Upper lobe of left lung (tissue), 6 donors: ENCODE measurements at places on chromosomes 4 and X. TPM values are rescaled to one million over a fixed set of nuclear protein-coding genes. Genes with fewer than 3 reads are reported as not detected.

- H3K27me3 ChIP-seq, result peaks cover 27% of the 10 kb centered on the region
- H3K27ac ChIP-seq, result no peak overlapping the region
- no peak for DNase-seq
Measured at GRCh38 chr4:41865981-41866798, 69.0 kb upstream of the TMEM33 start.

DNA sequence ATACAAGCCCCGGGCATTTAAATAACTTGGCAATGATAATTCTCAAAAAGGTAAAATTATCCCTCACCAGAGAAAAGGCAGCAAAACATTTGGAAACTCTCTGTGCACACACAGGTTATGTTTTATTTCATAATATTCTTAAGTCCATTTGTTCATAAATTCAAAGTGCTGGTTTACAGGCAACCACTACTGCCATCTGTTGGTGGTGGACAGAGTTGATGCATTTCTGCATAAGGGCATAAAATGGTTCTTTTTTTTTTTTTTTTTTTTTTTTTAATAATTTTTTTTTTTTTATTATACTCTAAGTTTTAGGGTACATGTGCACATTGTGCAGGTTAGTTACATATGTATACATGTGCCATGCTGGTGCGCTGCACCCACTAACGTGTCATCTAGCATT lies 31.5 kb upstream of the IL21 start:
- no peaks in the 10 kb centered on the region for H3K4me1 ChIP-seq
- H3K27me3 ChIP-seq, result no peaks in the 10 kb centered on the region

GRCh38 chr4:84258905-84259830 lies 239.9 kb downstream of the NKX6-1 start:
- no peaks in the 10 kb centered on the region for H3K4me1 ChIP-seq
- no peak overlapping the region for H3K4me3 ChIP-seq
- no peaks in the 10 kb centered on the region for H3K36me3 ChIP-seq

DNA sequence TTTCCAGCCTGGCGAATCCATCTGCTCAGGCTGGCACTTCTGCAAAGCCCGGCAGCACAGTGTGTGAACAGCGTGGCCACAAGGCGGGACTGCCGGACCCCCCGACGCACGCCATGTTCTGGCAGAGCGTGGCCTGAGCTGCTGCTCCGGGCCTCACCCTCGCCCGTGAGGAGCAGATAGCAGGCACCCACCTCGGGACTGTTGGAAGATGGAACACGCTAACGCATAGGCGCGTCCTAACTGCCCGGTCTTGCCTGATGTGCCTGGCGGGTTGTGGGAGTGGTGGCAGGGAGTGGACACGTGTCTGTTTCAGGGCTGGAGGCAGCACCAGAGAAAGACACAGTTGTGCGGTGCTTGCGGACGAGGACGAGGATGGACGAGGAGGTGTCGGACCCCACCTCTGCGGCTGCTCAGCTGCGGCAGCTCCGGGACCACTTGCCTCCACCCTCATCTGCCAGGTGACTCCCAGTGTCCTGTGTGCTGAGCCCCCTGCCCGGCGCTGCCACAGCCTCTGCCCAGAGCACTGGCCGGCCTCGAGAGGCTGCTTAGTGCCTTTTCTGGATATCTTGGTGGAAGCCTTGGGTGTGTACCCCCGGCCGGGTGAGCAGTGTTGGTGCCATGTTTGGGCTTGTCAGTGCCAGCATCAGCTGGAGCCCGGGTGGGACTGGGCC lies 28.2 kb downstream of the UVSSA start:
- H3K4me1 ChIP-seq, result no peaks in the 10 kb centered on the region
- H3K4me3 ChIP-seq, result no peak overlapping the region
- no peaks in the 10 kb centered on the region for H3K27me3 ChIP-seq
- H3K27ac ChIP-seq, result no peak overlapping the region
- DNase-seq, result no peak

GRCh38 chrX:103629318-103630170 lies 769 bp downstream of the TCEAL1 start:
- H3K36me3 ChIP-seq, result no peaks in the 10 kb centered on the region
- peak; percentile 62 for DNase-seq
- no peaks in the 10 kb centered on the region for H3K27me3 ChIP-seq
- peak overlapping the region; percentile 77 for H3K4me3 ChIP-seq
- no peaks in the 10 kb centered on the region for H3K4me1 ChIP-seq
- peak overlapping the region; percentile 80 for H3K27ac ChIP-seq

- no peaks in the 10 kb centered on the region for H3K36me3 ChIP-seq
- H3K4me3 ChIP-seq, result peak within 1 kb of the TSS; percentile 41
- H3K27ac ChIP-seq, result peak within 1 kb of the TSS; percentile 84
- no peaks in the 10 kb centered on the region for H3K27me3 ChIP-seq
- peaks cover 2% of the 10 kb centered on the region for H3K4me1 ChIP-seq
- peak; percentile 90 for DNase-seq
Measured at GRCh38 chrX:150692831-150693724, at the start of gene MTMR1. MTMR1 (plus strand) TSS chrX:150693396; CDS start chrX:150693531, 135 bp downstream.

GRCh38 chrX:153981771-153982533 lies 9.4 kb downstream of the TMEM187 start:
- H3K27ac ChIP-seq, result peak overlapping the region; percentile 61
- peaks cover 3% of the 10 kb centered on the region for H3K4me1 ChIP-seq
- no peaks in the 10 kb centered on the region for H3K27me3 ChIP-seq
- no peak overlapping the region for H3K4me3 ChIP-seq
- DNase-seq, result peak; percentile 70
- no peaks in the 10 kb centered on the region for H3K36me3 ChIP-seq

- H3K4me3 ChIP-seq, result no peak overlapping the region
- H3K27me3 ChIP-seq, result no peaks in the 10 kb centered on the region
- H3K36me3 ChIP-seq, result no peaks in the 10 kb centered on the region
- no peak for DNase-seq
- no peak overlapping the region for H3K27ac ChIP-seq
Measured at GRCh38 chr4:144318797-144319196, 178.3 kb upstream of the GYPA start.

- H3K36me3 ChIP-seq, result peaks cover 10% of the 10 kb centered on the region
- H3K4me1 ChIP-seq, result no peaks in the 10 kb centered on the region
- DNase-seq, result no peak
- H3K27me3 ChIP-seq, result no peaks in the 10 kb centered on the region
- no peak overlapping the region for H3K4me3 ChIP-seq
- H3K27ac ChIP-seq, result no peak overlapping the region
Measured at GRCh38 chr4:121838136-121838535, 14.5 kb upstream of the CCNA2 start.

GRCh38 chr4:8905773-8906667 lies 34.4 kb upstream of the HMX1 start:
- peak; percentile 12 for DNase-seq
- H3K27ac ChIP-seq, result no peak overlapping the region
- no peak overlapping the region for H3K4me3 ChIP-seq
- no peaks in the 10 kb centered on the region for H3K4me1 ChIP-seq

GRCh38 chrX:13090339-13091110 lies 46.1 kb upstream of the FAM9C start:
- no peak overlapping the region for H3K4me3 ChIP-seq
- H3K36me3 ChIP-seq, result no peaks in the 10 kb centered on the region
- DNase-seq, result no peak
- peaks cover 16% of the 10 kb centered on the region for H3K4me1 ChIP-seq
- H3K27me3 ChIP-seq, result no peaks in the 10 kb centered on the region

DNA sequence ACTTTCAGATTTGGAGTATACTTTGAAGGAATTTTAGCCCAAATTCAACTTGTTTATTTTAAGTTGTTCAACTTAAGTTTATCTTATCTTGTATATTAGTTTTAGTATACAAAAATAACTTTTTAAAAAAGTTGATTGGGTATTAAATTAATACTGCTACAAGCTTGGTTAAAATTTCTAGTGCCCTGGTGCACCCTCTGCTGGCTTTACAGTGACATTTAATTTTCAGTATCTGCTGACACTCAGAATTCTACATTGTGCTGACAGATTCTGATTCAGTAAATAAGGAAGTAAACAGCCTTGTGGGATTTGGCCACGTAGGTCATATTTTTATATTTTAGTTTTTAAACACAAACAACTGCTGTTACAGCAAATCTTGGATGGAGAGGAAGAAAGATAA lies 2.9 kb downstream of the EDA start:
- H3K4me1 ChIP-seq, result no peaks in the 10 kb centered on the region
- no peak overlapping the region for H3K27ac ChIP-seq
- H3K36me3 ChIP-seq, result no peaks in the 10 kb centered on the region
- no peak overlapping the region for H3K4me3 ChIP-seq

GRCh38 chr4:121360495-121360894 lies 20.3 kb downstream of the QRFPR start:
- no peak overlapping the region for H3K27ac ChIP-seq
- no peaks in the 10 kb centered on the region for H3K36me3 ChIP-seq
- H3K27me3 ChIP-seq, result no peaks in the 10 kb centered on the region
- no peak for DNase-seq
- H3K4me3 ChIP-seq, result no peak overlapping the region

DNA sequence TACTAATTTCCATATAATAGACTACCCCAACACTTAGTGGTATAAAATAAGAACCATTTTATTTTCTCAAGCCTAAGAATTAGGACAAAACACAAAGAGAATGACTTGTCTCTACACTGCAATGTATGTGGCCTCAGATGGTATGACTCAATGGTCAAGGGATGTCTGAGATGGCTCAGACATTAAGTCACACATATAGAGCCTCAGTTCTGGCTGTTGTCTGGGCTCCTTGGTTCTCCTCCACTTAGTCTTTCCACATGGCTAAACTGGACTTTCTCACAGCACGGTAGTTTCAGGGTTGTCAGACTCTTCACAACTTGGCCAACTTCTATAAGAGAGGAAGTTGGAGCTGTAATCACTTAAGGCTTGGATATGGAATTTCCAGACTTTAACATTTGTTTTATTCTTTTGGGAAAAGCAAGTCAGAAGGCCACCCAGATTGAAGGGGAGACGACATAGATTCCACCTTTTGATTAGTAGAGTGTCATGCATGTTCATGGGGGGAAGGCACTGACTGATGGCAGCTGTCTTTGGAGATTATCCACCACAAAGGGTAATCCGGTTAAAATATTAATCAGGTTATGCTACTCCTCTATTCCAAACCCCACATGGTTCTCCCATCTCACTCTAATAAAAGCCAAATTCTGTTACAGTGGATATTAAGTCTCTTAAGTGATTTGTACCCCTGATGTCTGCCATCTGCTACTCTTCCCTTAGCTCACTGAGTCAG lies 9.4 kb downstream of the IL15 start:
- no peak overlapping the region for H3K4me3 ChIP-seq
- no peaks in the 10 kb centered on the region for H3K36me3 ChIP-seq
- peaks cover 3% of the 10 kb centered on the region for H3K4me1 ChIP-seq

GRCh38 chr4:110512901-110513300 lies 36.9 kb downstream of the ENPEP start:
- H3K27ac ChIP-seq, result no peak overlapping the region
- DNase-seq, result no peak
- no peaks in the 10 kb centered on the region for H3K4me1 ChIP-seq

- H3K27ac ChIP-seq, result no peak overlapping the region
- no peak for DNase-seq
- H3K4me3 ChIP-seq, result no peak overlapping the region
- H3K4me1 ChIP-seq, result no peaks in the 10 kb centered on the region
- H3K36me3 ChIP-seq, result no peaks in the 10 kb centered on the region
Measured at GRCh38 chrX:108582151-108582550, 142.5 kb downstream of the COL4A5 start.

DNA sequence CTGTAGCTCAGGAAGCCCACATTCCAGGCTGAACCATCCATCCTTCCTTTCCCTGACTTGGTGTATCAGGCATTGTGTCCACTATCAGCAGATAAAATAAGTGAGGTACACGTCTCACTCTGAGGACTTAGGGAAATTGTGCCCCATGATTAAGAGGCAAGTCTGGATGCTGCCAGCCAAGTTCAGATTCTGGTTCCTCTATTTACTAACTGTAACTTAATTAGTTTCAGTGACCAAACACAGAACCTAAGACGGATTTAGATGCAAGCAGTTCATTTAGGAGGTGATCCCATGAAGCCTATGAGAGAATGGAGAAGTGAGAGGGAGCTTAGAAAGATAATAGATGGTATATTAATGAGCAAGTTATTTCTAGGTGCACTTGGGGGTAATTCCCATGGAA lies 56.6 kb upstream of the PACRGL start:
- no peak overlapping the region for H3K4me3 ChIP-seq
- DNase-seq, result no peak
- no peaks in the 10 kb centered on the region for H3K36me3 ChIP-seq
- no peak overlapping the region for H3K27ac ChIP-seq
- H3K27me3 ChIP-seq, result no peaks in the 10 kb centered on the region

GRCh38 chrX:10198254-10198653 lies 41.5 kb downstream of the CLCN4 start:
- no peaks in the 10 kb centered on the region for H3K4me1 ChIP-seq
- no peak for DNase-seq
- H3K27me3 ChIP-seq, result no peaks in the 10 kb centered on the region
- H3K4me3 ChIP-seq, result no peak overlapping the region

- no peak overlapping the region for H3K4me3 ChIP-seq
- H3K27me3 ChIP-seq, result no peaks in the 10 kb centered on the region
- no peak for DNase-seq
- no peaks in the 10 kb centered on the region for H3K36me3 ChIP-seq
- H3K27ac ChIP-seq, result no peak overlapping the region
- no peaks in the 10 kb centered on the region for H3K4me1 ChIP-seq
Measured at GRCh38 chrX:73913580-73913979, 350.6 kb downstream of the CHIC1 start.

GRCh38 chrX:9997524-9997923 lies 30.4 kb downstream of the CLDN34 start:
- no peak for DNase-seq
- H3K27me3 ChIP-seq, result no peaks in the 10 kb centered on the region
- H3K36me3 ChIP-seq, result no peaks in the 10 kb centered on the region
- no peak overlapping the region for H3K27ac ChIP-seq
- no peak overlapping the region for H3K4me3 ChIP-seq

- peak overlapping the region; percentile 2 for H3K27ac ChIP-seq
- H3K27me3 ChIP-seq, result no peaks in the 10 kb centered on the region
- DNase-seq, result no peak
- no peaks in the 10 kb centered on the region for H3K36me3 ChIP-seq
- H3K4me3 ChIP-seq, result peak overlapping the region; percentile 0
Measured at GRCh38 chr4:124708517-124709300, 3.8 kb downstream of the ANKRD50 start.

DNA sequence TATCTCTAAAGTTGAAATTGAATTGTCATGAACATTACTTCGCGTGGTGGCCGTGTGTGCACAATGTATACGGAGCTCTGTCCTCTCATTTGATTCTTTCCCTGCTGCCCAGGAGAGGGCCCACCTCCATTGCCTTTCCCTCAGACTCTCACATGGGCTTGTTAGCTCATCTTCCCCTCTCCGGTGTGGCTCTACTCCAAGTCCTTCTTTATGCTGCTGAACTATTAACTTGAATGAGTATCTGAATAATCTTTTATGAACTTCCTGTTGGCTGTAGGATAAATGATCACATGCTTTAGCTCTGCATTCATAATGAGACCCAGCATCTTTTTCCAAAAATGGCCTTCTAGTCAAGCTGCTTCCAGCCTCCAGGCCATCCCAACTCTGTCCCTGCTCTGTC lies 68.8 kb upstream of the CLNK start:
- H3K4me1 ChIP-seq, result no peaks in the 10 kb centered on the region
- H3K4me3 ChIP-seq, result no peak overlapping the region
- H3K27me3 ChIP-seq, result no peaks in the 10 kb centered on the region
- H3K27ac ChIP-seq, result no peak overlapping the region

- H3K36me3 ChIP-seq, result no peaks in the 10 kb centered on the region
- no peak for DNase-seq
- H3K27me3 ChIP-seq, result no peaks in the 10 kb centered on the region
Measured at GRCh38 chrX:100381619-100382018, 28.5 kb downstream of the PCDH19 start.

Gene KCND1
- total RNA-seq, result 0.97 TPM

Gene FREM3
- 0.17 TPM for total RNA-seq

Gene DDIT4L
- not detected for total RNA-seq

Gene SSX2
- total RNA-seq, result not detected

Gene BMP15
- not detected for total RNA-seq

Gene SCRG1
- not detected for total RNA-seq

Gene MORC4
- 10.3 TPM for total RNA-seq

Gene SLC10A4
- 2.1 TPM for total RNA-seq
